ENCODE measurements at places on chromosomes 6 and 20.

GRCh38 chr6:158194487-158195280 is 26.5 kb downstream of the GTF2H5 start:
- no peak for DNase-seq

- DNase-seq: no peak
Measured at GRCh38 chr6:1400126-1400850, 10.9 kb downstream of the FOXF2 start.

DNA sequence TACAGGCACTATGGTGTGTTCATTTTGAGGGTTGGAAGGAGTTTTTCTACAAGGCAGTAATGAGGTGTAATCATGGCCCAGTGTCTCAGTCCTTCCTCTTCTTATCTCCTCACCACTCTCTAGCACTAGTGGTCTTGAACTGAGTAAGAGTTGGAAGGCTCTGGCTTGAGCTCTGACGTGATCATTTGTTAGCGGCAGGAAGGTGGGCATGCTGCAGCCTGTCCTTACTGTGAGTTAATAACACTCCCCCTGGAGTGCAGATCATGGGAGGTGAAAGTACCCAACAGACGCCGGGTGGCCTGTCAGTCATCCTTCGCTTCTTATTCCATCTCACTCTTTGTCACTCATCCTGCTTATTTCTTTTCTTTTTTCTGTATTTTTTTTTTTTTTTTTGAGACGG is 356.9 kb downstream of the CDKAL1 start:
- no peak for DNase-seq

DNA sequence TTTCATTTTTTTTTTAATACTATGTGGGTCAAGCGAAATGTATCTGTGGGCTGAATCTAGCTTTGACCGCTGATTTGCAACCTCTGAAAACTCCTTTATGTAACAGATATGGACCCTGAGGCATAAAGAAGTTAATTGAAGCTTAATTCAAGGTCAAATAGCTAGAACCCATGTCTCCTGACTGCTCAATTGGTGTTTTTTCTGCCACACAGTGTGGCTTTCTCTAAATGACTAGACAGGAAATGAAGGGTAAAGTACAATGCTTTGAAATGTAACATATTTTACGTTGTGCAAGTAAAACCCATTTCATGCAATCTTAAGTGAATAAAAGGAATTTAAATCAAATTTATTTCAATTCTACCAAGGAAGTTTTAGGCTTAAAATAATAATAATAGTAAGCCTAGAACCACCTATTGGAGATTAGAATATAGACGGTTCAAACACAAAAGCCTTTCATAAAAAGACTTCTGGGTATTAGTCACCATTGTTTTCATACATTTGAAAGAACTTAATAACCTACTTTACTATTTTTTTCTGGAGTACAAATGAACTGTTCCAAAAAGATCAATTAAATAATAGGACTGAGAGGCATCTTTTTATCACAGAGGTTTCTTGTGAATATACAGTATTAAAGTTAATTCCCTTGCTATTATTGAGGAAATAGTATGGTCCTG is 279.8 kb downstream of the EPHA7 start:
- no peak for DNase-seq

- no peak for DNase-seq
Measured at GRCh38 chr20:15162079-15162647, 824.8 kb upstream of the FLRT3 start.

DNA sequence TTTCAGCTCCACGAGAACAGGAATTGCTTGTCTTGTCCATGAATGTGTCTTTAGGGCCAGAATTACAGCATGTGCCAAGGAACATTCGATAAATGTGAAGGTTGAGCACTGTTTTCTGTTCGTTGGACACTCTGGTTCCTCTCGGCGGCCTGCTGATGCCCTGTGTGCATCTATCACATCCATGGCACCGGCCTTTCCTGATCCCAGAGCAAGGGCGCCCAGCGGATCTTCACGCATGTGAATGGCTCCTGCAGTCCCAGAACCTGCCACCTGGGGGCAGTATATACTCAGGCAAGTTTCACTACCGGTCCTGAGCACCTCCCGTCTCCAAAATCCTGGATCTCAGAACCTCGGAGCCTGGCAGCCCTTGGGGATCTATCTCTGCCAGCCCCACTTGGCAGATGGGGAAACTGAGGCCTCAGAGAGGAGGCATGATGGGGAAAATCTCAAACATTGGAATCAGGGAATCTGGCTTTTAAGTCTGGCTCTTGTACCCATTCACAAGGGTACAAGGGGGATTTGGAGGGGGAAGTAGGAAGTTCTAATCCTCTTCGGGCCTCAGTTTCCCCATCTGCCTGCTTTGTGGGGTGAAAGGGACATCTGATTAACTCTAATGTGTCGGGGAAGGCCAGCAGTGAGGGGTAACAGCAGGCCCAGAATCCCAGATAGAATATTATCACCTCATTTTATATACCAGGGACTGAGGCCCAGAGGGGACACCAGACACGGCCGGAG is 4.3 kb upstream of the CEBPB start:
- no peak for DNase-seq

DNA sequence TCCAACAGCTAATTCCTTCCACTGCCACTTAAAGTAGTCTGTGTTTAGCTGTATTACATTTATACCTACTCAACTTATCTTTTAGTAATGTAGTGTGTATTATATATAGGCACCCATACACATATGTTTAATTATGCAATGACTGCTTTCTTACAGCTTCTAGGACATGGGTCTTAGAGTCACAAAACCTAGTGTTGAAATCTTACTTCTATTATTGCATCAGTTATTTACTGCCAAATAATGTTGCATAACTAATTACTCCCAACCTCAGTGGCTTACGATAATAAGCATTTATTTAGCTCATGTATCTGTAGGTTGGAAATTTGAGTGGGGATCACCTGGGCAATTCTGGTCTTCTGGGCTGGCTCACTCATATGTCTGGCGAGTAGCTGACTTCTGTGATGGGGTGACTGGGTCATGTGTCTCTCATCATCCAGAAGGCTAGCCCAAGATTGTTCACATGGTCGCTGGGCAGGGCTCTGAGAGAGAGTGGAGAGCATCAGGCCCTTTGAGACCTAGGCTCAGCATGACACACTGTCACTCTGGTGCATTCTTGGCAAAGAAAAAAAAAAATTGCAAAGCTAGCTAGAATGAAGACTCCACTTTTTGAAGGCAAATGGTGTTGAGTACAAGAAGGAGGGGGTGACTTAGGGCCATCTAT is 187.0 kb downstream of the PLCB1 start:
- DNase-seq: no peak

DNA sequence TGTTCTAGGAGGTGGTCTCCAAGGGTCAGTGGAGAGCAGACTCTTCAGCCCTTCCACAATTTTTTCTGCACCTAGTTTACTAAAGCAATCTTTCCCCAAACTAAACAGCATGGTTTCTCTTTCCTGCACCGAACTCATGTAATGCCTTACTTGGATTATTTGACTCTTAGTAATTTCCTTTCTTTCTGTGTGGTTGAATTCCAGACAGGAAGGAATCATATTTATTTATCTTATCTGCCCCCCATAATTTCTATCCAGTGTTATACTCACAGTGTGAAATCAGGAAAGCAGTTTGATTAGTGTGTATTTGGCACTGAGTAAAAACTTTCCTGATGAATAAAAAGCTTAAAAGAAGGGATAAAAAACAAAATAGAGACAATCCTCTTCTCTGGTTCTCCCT is 140.3 kb upstream of the STMND1 start:
- DNase-seq: no peak

- DNase-seq: no peak
Measured at GRCh38 chr6:159077123-159077522, 32.3 kb upstream of the TAGAP start.

DNA sequence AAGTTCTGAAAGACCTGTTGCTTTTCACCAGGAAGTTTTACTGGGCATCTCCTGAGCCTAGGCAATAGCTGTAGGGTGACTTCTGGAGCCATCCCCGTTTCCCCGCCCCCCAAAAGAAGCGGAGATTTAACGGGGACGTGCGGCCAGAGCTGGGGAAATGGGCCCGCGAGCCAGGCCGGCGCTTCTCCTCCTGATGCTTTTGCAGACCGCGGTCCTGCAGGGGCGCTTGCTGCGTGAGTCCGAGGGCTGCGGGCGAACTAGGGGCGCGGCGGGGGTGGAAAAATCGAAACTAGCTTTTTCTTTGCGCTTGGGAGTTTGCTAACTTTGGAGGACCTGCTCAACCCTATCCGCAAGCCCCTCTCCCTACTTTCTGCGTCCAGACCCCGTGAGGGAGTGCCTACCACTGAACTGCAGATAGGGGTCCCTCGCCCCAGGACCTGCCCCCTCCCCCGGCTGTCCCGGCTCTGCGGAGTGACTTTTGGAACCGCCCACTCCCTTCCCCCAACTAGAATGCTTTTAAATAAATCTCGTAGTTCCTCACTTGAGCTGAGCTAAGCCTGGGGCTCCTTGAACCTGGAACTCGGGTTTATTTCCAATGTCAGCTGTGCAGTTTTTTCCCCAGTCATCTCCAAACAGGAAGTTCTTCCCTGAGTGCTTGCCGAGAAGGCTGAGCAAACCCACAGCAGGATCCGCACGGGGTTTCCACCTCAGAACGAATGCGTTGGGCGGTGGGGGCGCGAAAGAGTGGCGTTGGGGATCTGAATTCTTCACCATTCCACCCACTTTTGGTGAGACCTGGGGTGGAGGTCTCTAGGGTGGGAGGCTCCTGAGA is at the start of gene HFE:
Gene HFE, plus strand, starts transcription at position 146 of the 832 bp plus-strand sequence. Its CDS starts 12 bp downstream, at position 158.
- no peak for DNase-seq

Measured in GM04504 (cell line).